ENCODE measurements at places on chromosomes 12 and 14.
A peak's percentile ranks its signal among the peaks of the same experiment; 100 is the strongest.

DNA sequence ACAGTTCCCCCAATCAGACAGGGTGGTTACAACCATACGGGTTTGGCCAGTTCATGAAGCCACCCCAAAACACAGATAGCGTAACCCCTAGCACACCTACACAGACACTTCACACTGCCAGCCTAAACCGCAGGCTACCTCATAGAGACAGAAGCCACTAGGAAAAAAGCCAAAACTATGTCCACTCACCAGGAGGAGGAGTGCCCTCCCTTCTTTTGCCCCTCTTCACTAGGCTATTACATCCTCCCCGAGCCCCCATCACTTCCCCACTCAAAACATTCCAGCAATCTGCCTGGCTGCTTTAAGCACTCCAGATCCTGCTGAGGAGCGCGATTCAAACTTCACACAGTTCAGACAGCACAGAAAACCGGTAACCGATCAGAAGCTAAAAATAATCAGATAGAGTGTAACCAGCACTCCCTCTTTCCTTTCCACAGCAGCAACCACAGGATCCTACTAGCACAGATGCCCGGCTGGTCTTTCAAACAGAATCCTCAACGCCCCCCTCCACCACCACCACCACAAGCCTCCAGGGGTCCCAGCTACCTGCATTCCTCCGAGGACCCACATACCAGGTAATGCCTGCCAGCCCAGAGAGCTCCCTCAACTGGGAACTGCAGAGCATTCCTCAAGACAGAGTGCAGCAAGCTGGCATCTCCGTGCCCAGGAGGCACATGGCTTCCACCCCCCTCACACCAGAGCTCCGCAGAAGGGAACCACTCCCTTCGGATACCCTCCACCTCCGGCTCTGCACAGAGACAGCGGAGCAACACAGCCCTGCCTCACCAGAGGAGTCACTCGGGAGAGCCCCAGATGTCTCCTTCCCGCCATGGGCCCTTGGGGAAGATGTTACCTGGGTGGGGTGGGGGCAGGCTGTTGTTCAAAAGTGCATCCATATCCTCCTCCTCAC, 1.5 kb downstream of the CHD4 start:
- peak; percentile 24 for DNase-seq

- DNase-seq = peak; percentile 31
Measured at GRCh38 chr12:51635346-51635745, 44.3 kb downstream of the SCN8A start.

GRCh38 chr12:31582155-31582554, 8.8 kb downstream of the DENND5B start:
- peak; percentile 34 for DNase-seq

DNA sequence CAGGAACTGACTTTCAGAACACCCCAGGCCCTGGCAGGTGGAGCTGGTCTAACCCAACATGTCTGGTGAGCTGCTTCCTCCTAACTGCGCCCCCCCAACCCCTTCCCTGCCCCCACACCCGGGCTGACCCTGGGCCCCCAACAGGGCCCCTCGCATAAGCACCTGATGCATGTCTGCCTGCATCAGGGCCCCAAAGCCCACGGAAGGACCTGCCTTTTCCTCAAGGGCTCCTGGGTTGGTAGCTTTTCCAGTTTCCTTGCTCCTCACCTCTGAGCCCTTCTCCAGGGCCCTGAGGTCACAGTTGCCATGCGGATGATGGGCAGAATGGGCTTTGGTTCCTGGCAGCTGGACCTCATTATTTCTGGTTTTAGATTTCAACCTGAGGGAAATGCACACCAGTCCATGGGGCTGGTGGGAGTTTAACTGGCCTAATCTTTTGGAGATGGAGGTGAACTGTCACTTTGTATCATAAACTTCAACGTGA, 18.5 kb downstream of the TESC start:
- no peak for DNase-seq

DNA sequence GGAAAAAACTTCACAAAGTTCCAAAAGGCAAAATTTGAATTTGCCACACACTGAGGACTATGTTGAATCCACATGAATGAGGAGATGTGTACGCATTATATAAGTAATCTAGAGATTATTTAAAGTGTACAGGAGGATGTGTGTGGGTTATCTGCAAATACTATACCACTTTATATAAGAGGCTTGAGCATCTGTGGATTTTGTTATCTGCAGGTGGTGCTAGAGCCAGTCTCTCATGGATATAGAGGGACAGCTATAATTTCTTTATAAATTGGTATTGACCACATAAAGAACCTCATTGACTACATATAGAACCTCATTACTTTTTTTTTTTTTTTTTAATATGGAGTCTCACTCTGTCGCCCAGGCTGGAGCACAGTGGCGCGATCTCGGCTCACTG, 32.2 kb upstream of the RXYLT1 start:
- no peak for DNase-seq

DNA sequence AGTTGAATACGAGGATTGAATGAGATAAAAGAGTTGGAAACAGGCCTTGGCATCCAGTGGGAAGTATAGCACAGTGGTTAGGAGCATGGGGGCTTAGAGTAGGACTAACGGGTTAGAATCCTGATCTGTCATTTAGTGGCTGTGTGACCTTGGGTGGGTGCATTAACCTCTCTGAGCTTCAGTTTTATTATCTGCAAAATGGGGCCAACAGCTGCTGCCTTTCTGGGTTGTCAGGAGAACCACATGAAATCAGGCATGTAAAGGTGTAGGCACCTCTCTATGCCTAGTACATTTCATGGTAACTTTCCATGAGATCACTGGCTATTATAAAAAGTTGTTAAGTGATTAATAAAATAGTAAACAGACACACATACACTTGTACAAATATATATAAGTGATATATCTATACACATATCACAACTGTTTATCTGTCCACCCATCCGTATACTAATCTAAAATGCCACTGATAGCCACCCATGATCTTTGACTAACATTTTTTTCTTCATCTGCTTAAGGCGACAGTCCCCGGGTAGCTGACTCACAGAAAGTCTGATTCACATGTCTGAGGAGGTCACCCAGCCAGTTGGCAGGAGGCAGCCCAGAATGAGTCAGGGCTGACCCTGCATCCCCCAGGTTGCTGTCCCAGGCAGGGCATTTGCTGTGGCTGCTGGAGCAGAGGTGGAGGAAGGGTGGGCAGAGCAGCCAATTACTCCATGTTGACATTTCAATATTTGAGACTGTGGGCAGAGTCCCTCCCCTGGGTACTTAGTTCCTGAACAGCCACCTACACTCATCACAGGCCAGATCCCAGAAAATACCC, 125.6 kb upstream of the NOS1 start:
- DNase-seq = no peak

DNA sequence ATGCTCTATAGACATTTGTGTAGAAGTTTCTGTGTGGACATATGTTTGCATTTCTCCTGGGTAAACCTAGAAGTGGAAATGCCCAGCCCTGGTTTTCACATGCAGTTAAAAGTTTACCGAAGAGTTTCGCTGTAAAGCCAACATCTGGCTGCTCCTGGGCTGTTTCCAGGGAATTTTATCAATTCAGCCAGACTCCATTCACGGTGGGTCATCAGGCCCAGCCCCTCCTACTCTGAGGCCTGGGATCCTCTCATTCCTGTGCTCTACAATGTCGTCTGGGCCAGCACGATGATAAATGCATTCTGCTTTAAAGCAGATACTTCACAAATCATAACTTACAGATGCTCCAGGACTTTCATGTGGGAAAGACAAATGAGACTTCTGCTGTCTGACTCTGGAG, 7.1 kb downstream of the NUAK1 start:
- DNase-seq = no peak

DNA sequence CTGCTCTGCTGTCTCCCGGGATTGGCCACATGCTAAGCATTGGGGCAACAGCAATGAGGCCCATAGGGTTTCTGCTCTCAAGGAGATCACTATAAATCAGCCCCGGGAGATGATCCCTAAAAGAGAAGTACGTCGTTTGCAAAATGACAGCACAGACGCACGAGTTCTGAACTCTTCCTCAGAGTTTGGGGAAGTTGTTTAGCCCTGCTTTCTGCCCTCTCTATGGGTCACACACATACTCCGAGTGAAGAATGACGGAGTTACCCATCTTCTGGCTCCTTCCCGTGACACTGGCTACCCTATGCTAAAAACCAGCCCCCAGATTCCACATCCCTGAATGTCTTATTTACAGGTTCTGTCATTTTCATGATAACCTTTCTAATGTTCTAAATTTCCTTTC, 258.0 kb upstream of the PLEKHG7 start:
- no peak for DNase-seq

GRCh38 chr12:55619354-55620138, 17.1 kb upstream of the OR10P1 start:
- peak; percentile 92 for DNase-seq

GRCh38 chr12:111775205-111776193, 8.8 kb downstream of the ALDH2 start:
- no peak for DNase-seq

DNA sequence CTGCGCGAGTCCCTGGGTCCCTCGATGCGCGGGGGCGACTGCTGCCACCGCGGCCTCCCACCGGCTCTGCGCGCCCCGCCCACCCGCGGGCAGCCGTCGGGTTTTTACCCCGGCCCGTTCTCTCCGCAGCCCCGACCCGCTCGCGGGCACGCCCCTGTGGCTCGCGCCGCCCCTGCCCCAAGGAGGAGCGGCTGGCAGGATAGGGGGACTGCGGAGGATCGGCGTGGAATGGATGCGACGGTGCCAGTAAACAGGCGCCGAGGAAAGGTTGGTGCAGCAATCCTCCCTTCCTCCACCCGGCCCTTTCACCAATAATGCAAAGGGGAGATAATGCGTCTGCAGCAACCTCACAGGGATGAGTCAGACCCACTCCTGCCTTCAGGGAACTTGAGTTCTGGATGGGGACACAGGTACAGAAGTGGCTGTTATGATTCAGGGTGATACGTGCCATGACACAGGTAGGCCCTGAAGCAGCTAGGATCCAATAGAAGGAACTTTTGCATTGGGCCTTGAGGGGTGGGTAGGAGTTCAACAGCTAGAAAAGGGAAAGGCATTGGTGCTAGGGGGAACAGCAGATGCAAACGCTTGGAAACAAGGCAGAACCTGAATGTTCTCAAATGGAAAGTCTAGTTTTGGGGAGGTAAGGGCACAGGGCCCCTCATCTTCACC, 554 bp upstream of the DEGS2 start:
- DNase-seq = no peak

DNA sequence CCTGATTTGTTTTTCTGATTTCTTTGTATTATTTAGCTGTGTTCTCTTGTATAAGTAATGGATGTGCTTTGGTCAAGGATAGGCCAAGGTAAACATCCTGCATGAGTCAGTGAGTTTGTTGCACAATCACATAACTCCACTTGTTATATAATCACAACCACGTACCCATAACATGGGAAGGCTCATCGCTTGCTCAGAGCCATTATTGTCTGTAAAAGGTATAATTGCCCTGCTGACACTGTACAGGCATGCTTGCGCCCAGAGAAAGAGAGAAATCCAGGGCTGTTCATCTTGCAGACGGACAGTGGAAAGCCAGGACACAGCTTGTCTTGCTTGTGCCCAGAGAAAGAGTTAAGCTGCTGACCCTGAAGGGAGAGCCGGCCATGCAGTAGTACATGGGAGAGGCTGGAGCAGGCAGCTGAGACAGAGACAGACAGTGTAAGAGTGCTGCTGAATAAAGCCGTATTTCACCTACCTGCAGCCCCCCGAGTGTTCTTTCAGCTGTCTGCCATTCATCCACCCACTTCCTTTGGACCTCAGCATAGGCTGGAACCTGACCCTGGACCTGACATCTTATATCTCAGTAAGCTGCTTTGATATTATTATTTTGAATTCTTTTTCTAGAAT, 174.7 kb upstream of the DAAM1 start:
- DNase-seq = peak; percentile 51

GRCh38 chr14:92568621-92569479, 55.3 kb downstream of the RIN3 start:
- DNase-seq = no peak

DNA sequence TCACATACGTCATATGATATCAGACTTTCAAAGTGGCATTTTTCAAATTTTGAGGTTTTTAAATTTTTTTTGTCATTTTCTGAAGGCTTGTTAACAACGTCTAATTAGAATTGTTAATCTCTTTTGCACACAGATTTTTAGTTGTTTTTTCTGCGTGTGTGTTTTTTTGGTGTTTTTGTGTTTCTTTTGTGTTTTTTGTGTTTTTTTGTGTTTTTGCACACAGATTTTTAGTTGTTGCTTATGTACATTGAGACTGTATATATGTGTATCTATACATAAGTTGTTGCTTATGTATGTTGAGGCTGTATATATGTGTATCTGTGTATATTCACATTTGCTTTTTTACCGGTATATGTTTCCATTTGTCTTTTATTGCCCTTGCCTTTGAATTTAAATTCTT, 30.8 kb downstream of the ARID2 start:
- no peak for DNase-seq

DNA sequence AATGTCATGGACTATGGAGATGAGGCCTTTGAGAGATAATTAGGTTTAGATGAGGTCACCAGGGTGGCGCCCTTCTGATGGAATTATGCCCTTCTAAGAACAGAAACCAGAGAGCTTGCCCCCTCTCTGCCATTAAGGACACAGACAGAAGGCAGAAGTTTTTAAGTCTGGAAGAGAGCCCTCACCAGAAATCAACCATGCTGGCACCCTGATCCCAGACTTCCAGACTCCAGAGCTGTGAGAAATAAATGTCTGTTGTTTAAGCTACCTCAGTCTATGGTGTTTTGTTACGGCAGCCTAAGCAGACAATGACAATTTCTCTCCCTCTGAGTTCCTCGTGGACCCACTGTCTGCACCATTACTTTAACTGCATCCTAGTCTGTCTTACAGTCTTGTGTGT, 382.0 kb downstream of the GXYLT1 start:
- no peak for DNase-seq

DNA sequence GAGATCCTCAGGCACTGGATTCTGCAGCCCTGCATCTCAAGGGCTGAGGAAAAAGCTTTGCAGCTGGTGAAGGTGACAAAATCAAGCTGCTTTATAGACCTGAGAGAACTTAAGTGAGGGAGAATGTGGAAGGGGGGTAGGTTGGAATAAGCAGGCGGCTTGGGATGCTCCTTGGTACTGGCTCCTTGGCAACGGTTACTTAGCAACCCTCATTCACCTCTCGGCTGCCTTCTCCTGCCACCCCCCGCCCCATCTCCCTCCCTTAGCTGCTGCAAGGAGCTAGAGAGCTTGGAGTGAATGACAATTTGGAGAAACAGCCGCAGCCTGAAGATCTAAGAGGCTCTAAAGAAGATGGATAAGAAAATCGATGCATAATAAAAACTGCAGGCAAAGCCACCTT, 44.1 kb upstream of the CISTR start:
- no peak for DNase-seq

- peak; percentile 47 for DNase-seq
Measured at GRCh38 chr14:87877877-87878276, 115.1 kb downstream of the GALC start.

- DNase-seq = no peak
Measured at GRCh38 chr12:77979597-77980250, 149.0 kb downstream of the NAV3 start.

GRCh38 chr14:91159906-91160305, 46.0 kb downstream of the DGLUCY start:
- DNase-seq = no peak

DNA sequence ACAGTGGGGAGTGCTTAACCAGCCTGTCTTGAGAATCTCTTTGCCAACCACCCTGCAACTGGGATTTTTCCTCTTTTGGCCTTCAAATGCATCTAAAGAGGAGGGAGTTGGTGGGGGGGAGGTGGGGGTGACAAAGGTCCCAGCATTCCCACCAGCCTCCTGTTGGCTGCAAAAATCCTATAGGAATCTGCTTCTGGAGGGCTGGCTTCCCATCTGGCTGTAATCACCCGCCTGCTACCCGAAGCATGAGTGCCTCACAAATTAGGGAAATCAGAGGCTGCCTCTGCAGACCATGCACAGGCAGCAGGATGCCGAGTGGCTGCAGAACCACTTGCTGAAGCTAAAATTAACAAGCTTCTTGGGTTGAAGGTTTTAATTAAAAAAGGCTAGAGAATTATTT, 73.9 kb upstream of the WSCD2 start:
- no peak for DNase-seq
